CD4-positive, alpha-beta T cell treated with Interleukin-12 subunit alpha and Interleukin-12 subunit beta, for 1 hour (primary cell): ENCODE measurements at places on chromosomes 2 and 18.
A peak's percentile ranks its signal among the peaks of the same experiment; 100 is the strongest.

GRCh38 chr2:126719833-126720351 is 63.9 kb downstream of the GYPC start:
- DNase-seq: no peak

- no peak for DNase-seq
Observed at GRCh38 chr2:70870790-70871189, 35.2 kb upstream of the CD207 start.

- peak; percentile 29 for DNase-seq
Observed at GRCh38 chr2:203650860-203651613, 55.4 kb upstream of the CD28 start.

DNA sequence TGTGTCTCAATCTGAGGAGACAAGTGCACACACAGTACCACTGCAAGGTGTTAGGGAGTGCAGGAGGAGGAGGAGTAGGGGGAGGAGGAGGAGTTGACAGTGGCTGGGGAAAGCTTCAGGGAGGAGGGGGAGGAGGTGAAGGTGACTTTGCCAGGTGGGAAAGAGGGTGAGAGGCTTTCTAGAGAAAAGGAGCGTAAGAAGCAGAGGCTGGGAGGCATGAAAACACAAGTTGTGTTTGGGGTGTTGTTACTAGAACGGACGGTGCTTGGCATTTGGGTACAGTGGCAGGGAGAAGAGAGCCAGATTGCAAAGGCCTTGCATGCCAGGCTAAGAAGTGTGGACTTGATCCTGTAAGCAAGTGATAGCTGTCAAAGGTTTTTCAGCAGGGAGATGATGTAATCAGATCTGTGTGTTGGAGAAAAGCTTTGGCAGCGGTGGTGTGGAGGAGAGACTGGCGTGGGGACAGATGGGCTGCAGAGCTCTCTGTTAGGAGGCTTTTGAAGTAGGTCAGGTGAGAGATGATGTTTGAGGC is 16.2 kb downstream of the TANC1 start:
- DNase-seq: no peak

- DNase-seq: peak; percentile 59
Observed at GRCh38 chr2:44981714-44982108, 27.5 kb downstream of the SIX2 start.

DNA sequence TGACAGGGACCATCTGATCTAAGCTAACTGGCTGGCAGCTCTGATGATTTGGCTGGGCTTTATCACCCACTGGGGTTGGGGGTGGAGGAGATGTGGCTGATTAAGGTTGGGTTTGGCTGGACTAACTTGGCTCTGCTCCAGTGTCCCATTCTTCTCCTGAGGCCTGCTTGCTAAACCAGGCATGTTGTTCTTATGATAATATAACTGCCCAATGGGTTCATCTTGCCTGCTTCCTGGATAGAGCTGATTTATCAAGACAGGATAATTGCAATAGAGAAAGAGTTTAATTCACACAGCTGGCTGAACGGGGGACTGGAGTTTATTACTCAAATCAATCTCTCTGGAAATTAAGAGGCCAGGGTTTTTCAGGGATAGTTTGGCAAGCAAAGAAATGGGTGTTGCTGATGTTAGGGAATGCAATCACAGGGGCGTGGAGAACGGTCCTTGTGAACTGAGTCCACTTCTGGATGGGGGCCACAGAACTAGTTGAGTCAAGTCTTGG is 150.4 kb downstream of the PTH2R start:
- no peak for DNase-seq

DNA sequence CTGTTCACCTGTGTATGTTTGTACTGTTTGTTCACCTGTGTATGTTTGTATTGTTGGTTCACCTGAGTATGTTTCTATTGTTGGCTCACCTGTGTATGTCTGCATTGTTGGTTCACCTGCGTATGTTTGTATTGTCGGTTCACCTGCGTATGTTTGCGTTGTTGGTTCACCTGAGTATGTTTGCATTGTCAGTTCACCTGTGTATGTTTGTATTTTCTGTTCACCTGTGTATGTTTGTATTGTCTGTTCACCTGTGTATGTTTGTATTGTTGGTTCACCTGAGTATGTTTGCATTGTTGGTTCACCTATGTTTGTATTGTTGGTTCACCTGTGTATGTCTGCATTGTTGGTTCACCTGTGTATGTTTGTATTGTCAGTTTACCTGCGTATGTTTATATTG is 14.6 kb downstream of the ADI1 start:
- no peak for DNase-seq

- DNase-seq: no peak
Observed at GRCh38 chr2:232013701-232014353, 52.3 kb downstream of the DIS3L2 start.

GRCh38 chr2:177155631-177156030 is 57.0 kb upstream of the HNRNPA3 start:
- no peak for DNase-seq

DNA sequence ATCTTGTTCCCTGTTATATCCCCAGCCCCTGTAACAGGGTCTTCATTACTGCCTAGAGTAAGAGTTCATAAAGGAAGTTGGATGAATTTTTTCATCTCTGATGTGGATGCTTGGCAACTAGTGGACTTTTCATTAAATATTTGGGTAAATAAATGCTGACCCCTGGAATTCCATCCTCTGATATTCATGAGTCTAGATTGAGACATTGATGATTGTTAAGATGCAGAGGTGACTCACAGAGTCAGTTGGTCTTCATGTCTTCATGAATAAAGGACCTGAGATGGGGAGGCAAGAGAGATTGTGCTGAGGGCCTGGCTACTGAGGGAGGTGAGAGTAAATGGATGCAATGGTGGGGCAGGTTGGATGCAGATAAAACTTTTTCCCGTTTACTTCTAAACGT is 132.7 kb upstream of the NT5C1B start:
- no peak for DNase-seq

- DNase-seq: no peak
Observed at GRCh38 chr2:9232166-9232479, 25.5 kb downstream of the ASAP2 start.

DNA sequence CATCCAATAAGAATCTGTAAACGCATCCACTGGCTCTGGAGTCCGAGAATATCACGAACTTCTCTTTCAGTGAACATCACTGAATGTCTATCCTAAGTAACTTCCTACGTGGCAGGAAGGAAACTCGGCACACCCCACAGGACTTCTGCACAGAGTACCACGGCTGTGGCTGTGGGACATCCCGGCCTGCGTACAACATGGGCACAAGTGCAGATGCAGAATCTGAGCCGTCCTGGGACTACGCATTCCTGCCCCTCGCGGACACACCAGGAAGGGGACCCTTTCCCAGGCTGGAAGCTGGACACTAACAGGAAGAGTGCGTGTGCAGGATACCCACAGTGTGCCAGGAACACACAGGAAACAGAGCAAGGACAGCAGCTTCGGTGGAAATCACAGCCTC is 60.6 kb downstream of the ZNF516 start:
- no peak for DNase-seq

DNA sequence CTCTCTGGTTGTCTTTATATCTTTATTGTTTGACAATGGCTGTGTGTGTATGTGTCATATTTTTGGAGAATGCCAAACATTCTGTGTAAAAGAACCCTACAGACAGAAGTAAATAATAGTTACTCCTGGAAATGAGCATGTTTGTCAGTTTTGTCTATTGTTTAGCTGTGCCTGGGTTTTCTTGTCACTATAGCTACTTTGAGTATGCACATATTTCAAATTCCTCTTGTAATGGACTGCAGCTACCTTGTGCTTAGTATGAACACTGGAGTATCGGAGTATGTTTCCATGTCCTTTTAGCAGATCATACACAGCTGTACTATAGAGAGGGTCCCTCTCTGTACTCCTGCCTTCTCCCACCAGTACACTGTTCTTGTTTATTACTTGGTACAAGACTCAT is 58.0 kb upstream of the DOCK10 start:
- DNase-seq: no peak

- DNase-seq: no peak
Observed at GRCh38 chr18:31258789-31259188, 59.2 kb upstream of the DSG1 start.

GRCh38 chr18:58451115-58451971 is 177.5 kb downstream of the ALPK2 start:
- DNase-seq: no peak
